Sciatic nerve (tissue), 2 donors: ENCODE measurements at places on chromosomes 5 and 9.
A peak's percentile ranks its signal among the peaks of the same experiment; 100 is the strongest.

DNA sequence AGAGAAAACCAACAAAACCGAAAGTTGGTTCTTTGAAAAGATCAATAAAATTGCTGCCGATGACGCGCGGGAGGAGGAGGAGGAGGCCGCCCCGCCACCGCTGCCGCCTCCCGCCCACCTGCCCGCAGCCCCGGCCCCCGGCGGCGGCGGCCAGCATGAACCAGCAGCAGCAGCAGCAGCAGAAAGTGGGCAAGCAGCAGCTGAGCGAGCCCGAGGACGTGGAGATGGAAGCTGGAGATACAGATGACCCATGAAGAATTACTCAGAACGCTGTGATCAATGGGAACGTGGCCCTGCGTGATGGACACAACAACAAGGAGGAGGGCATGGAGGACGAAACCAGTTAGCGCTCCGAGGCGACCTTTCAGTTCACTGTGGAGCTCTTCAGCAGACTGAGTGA lies 53.9 kb upstream of the EFNA5 start:
- DNase-seq = no peak

DNA sequence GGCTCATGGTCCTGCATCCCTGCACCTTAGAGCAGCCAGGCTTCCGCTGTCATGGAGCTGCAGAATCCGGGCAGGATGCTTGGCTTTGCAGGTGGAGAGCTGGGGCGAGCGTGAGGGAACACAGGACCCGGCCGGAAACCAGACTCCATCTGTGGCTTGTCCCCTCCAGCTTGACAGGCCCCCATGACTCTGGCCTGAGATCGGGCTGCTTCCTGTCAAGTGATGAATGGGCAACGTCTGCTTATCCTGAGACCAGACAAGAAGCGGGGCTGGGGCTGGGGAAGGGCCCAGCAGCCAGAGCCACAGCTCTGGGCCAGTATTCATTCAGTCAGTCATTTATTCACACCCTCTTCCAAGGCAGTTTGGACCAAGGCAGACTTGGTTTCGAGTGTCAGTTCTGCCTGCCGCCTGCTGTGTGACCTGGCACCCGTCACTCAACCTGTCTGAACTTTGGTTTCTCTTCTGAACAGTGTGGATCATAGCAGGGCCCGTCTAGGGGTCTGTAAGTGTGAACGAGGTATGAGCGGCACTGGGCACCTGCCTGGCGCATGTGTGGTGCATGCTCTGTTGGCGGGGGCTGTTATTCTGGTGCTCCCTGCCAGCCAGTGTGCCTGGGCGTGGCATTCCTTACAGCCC lies 37.5 kb downstream of the NEK6 start:
- no peak for DNase-seq

GRCh38 chr9:19117039-19117716 lies 10.1 kb downstream of the PLIN2 start:
- no peak for DNase-seq

DNA sequence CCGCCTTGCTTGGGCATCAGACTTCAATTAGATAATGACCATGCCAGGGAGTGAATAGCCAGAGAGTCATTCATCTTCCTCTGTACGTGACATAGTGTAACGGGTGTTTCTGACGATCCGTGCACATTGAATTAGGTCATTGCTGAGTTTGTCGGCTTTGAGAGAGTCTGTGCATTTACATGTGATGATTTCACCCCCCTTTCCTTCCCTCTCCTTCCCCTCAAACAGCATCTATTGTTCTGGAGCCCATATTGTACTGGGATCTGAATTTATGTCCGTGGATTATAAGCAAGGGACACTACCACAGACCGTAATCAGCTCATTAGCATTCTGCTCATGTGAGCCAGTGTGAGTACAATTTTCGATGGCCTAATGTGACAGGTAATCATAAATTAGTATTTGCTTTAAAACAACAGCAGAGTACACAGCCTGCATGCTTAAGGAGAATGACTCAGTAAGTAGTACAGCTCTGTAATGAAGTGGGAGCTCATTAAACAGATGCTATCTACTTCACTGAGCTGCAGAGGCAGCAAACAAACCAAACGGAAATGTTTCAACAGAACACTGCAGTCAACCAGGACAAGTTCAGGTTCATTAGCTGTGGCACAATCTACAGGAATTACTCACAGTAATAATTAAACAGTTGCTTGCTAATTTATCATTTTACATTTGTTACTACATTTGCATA lies 302.1 kb downstream of the CSNK1G3 start:
- DNase-seq = no peak

GRCh38 chr9:95003689-95004410 lies 277.4 kb downstream of the AOPEP start:
- peak; percentile 81 for DNase-seq

- peak; percentile 72 for DNase-seq
Measured at GRCh38 chr9:104927216-104927911, 591 bp downstream of the ABCA1 start.

GRCh38 chr9:76013809-76014208 lies 123.3 kb downstream of the PCSK5 start:
- no peak for DNase-seq

DNA sequence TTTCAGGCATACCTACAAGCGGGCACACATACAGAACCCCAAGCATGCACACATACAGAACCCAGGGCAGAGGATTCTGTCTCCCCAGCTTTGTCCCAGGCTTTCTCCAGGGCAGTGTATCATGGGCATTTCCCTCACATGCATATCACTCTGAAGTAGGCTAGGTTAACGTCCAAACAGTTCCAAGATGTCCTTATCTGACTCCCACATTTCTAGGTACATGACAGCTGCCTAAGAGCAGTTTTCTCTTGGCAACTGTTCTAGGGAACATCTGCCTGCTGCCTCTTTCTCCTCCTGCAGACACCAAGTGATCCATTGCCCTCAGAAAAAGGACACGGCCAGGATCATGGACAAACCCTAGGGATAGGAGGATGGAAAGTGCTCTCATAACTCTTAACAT lies 84.9 kb upstream of the NR3C1 start:
- no peak for DNase-seq

DNA sequence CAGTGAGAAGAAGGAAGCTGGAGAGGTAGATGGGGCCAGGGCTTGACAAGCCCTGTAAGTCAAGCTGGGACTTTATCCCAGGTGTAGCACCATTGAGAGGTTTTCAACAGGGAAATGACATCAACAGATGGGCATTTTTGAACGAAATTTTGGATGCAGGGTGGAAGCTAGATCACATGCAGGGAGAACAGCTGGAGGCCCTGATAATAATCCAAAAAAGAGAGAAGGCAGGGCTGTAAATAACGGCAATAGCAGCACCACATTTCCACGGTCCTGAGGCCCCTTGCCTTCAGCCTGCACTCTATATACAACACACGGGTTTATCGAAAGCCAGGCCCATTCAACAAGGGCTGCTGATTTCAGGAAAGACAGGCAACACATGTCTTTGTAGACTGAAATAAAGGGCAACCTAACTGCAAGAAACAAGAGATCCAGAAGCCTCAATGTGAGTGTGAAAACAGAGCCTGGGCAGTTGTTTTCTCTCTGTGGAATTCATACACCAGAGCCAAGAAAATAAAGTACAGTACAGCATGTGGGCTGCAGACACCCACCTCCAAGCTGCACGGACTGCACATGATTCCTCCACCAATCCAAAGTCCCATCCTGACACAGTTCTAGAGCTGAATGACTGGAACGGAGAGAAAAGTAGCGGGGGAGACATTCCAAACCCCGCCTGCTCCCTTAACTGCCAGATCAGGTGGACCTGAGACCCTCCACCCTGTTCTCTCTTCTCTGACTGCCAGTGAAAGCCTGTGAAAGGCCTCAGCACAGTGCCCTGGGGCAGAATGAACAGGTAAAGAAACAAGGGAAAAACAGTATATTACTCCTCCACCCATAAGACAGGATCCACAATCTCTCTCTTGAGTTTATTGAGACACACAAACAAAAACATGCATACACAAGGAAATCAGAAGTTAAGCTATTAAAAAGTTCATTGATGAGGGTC lies 36.3 kb downstream of the KLHL3 start:
- no peak for DNase-seq

GRCh38 chr5:5658889-5659465 lies 236.5 kb downstream of the ICE1 start:
- no peak for DNase-seq

DNA sequence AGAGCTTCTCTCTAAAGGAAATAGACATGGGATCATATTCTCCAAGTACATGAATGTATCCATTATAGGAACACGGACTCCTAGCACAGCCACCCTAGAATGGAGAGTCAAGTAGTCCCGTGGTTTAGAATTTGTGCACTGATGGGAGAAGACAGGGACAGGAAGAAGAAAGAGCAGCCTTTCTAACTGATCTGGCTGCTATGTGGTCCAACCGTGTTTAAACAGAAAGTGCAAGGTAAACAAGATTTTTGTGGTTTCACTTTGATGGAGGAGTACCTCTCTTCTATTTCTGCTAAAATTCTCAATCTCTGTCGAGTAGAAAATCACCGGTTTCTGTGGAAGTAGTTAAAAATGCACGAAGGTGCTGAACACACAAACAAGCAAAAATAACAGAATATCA lies 171.3 kb downstream of the ST8SIA4 start:
- no peak for DNase-seq

DNA sequence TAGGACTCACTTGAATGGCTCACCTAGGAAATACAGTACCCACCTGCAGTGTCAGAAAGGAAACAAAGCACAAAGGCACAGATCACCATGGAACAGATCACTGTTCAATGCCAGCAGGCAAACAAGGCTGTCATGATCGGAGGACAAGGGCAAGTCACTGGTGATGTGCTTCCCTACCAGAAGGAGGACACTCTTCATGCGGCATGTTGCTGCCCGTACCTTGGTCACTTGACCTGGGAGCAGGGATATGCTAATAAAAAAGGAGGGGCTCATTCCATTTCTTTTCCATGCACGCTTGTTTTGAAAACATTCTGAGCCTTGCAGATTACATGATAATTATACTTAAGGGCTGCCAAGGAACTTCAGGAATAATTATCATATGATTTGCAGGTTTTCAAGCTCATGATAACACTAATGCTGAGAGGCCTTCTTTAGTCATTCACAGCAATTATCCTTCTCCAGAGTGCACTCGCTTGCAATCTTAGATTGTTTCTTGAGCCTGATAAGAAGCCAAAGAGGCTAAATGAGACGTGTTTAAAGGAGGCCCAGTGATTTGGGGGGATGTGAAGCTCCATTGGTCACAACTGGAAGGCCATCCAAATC lies 36.1 kb upstream of the STARD4 start:
- no peak for DNase-seq

- DNase-seq = peak; percentile 45
Measured at GRCh38 chr5:135016861-135017290, 17.2 kb downstream of the PITX1 start.

- no peak for DNase-seq
Measured at GRCh38 chr5:76455531-76456133, 52.5 kb downstream of the IQGAP2 start.

- DNase-seq = no peak
Measured at GRCh38 chr5:177442066-177442826, 4.4 kb upstream of the PRR7 start.

GRCh38 chr5:84618262-84618661 lies 233.6 kb upstream of the EDIL3 start:
- no peak for DNase-seq

DNA sequence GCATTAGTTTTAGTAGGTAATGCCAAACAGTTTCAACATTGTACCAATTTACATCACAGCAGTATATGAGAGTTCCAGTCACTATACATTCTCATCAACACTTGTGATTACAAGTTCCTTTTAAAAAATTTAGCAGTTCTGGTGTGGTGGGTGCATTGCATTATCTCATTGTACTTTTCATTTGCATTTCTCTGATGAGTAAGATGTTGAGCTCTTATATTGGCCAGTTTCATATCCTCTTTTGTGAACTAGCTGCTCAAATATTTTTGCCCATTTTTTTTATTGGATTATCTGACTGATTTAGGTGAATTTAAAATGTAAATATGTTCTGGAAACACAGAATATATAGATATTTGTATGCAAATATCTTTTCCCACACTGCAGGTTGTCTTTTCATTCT lies 160.9 kb upstream of the NR3C1 start:
- no peak for DNase-seq

GRCh38 chr5:170597872-170598271 lies 94.1 kb downstream of the KCNIP1 start:
- no peak for DNase-seq

DNA sequence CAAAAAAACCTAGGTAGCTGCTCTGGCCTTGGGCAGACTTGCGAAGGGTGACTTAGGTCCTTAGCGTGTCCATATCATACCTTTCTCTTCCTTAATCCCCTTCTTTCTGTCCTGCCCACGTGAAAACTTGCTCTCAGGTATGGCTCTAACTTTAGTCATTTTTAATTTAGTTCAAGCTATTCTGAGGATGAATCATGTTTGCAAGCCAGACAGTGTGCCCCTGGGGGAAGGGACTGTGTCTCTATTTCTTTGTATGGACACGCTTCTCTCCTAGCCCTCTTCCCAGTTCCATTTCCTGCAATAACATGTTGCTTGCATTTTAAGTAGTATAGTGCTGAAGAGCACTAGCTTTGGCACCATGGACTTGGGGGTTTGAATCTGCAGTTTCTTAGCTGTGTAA lies 120.6 kb downstream of the PTTG1 start:
- no peak for DNase-seq

DNA sequence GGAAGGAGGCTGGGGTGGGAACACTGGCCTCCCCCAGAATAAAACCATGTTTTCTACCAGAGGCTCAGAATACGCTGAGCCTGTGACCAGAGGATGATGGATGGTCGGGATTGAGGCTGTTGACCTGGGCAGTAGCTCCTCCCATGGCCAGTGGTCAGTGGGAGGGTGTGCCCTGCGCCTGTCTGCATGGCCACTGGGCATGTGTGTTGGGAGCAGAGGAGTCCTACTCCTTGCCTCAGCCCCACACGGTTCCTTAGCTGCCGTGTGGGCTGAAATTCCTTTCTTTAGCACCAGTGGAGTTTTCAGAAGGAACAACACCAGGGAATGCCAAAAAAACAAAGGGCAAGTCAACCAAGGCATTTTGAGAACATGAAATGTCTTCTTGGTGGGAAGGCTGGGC lies 8.5 kb upstream of the RMND5B start:
- DNase-seq = no peak

DNA sequence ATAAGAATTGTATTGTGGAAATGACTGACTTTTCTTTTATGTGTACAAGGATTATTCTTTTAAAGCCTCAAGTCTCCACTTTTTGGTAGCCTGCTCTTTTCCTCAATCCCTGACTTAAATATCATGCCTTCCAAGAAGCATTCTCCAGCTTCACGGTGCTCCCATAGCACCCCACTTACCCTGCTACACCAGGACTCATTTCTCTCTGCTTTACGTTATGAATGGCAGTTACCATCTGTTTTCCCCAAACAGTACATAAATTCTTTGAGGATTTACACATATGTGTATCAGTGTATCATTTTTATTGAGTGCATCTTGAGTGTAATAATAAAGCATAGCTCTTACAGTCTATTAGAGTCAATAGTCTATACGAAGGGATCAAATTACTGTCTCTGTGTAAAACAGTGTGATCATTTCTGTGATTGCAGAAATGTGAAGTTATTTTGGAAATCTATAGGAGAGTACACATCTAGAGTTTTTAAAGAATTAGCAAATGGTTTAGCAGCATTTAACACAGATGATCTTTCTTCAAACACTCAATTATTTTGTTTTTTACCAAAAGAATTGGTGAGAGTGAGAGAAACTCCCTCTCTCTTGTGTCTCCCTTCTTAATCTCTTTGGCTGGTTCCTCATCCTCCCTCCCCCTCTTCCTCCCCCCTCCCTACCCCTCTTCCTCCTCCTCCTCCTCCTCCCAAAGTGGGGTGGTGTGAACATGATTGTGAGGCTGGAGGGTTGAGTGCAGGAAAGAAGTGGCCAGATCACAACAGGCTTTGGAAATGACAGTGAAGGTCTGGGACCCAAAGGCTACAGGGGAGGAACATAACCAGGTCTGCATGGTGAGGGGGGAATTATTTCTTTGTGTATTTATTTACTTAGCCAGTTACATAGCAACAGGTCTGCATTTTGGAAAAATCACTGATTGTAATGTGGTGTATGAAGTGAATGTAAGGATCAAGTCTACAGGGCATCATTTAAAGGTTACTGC lies 27.6 kb upstream of the ECM2 start:
- no peak for DNase-seq
